Mesothelial cell of epicardium (in vitro differentiated cells): ENCODE measurements at places on chromosomes 1 and 21. TPM values are rescaled to one million over a fixed set of nuclear protein-coding genes. Genes with fewer than 3 reads are reported as not detected.

GRCh38 chr21:43362321-43362791, 64.6 kb downstream of the SIK1 start:
- peak; percentile 68 for DNase-seq

- DNase-seq, result no peak
These were observed 152.2 kb upstream of the C1orf105 start for GRCh38 chr1:172268237-172268636.

- DNase-seq, result no peak
These were observed 178.7 kb downstream of the DNM3 start for GRCh38 chr1:172019976-172020375.

The C1orf105 gene
- total RNA-seq, result 0.57 to 0.95 TPM in 2 of 3 replicates, not detected in the other

- DNase-seq, result no peak
These were observed 24.8 kb downstream of the GRIK3 start for GRCh38 chr1:37009521-37009920.

The RXFP4 gene
- not detected in 3 replicates for total RNA-seq

- DNase-seq, result no peak
These were observed 1.5 kb upstream of the TRIM62 start for GRCh38 chr1:33183306-33183705.

DNA sequence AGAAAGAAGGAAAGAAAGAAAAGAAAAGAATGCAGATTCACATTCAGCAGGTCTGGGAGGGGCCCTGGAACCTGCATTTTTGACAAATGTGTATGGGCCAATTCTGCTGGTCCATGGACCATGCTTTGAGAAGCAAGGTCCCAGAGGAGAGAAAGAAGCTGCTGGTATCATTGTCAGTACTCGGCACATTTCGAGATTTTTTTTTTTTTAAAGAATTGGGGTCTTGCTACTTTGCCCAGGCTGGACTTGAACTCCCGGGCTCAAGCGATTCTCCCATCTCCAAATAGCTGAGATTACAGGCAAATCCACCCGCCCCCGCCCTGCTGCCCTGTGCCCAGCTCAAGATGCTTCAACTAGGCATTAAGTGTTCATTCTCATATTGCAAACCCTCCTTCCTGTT, 13.6 kb upstream of the DISP3 start:
- no peak for DNase-seq

The AIM2 gene
- total RNA-seq, result 0.27 to 0.96 TPM (median 0.61 TPM) in 3 replicates

GRCh38 chr1:28470146-28470545, 35.7 kb upstream of the RCC1 start:
- no peak for DNase-seq

The KMO gene
- not detected in 3 replicates for total RNA-seq

DNA sequence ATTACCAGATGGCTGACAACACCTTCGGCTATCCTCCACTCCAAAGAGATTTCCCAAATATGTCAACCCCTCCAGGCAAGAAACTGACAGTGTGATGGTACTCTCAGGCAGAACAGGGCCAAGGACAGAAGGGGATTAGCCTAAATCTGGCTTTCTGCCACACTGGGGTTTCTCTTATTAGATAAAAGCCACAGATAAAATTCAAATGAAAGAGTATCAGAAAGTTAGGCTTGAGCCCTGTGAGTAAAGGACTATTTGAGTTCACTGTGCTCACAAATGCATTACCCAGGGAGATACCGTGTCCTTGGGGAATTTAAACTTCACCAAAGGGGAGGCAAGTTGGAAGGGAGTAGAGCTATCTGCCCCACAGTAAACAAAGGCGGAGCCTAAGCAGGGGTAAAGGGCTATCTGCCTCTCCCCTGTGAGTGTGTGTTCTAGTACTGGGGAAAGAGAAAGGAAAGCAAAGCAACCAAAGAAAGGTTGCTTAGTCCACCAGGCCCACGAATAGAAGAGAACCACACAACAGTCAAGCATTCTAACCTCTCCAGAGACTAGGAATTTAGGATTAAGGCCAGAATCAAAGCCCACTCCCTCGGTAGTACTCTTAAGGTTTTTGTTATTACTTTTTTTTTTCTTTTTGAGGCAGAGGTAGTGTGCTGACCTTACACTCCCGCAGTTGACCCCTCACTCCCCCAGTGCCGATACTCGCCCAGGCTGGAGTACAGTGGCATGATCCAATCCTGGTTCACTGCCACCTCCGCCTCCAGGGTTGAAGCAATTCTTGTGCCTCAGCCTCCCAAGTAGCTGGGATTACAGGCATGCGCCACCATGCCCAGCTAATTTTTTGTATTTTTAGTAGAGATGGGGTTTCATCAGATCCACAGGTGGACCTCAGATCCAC, 12.7 kb downstream of the TPM3 start:
- no peak for DNase-seq

GRCh38 chr1:243946946-243947345, 96.9 kb upstream of the AKT3 start:
- no peak for DNase-seq

DNA sequence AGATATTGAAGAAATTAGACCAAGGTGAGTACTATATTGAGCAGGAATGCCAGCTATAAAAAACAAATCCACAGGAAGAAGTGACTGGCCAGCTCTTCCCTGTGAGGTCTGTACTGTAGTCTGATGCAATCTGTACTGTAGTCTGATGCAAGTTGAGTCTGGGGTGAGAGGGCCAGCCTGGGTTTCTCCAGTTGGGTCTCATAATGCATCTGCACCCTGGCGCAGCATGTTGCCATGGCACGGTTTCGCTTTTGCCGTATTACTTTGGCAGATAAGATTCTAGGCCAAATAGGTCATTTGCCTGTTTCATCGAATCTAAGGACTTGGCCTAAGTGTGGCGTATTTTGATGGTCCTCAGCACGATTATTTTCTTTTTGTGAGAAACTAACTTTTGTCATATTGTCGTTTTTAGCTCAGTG, 24.4 kb upstream of the PGD start:
- no peak for DNase-seq

- no peak for DNase-seq
These were observed 2.8 kb upstream of the WASF2 start for GRCh38 chr1:27492796-27493195.

The RAB3B gene
- 3.8 to 4.0 TPM (median 3.9 TPM) in 3 replicates for total RNA-seq

The UTS2 gene
- not detected in 3 replicates for total RNA-seq

DNA sequence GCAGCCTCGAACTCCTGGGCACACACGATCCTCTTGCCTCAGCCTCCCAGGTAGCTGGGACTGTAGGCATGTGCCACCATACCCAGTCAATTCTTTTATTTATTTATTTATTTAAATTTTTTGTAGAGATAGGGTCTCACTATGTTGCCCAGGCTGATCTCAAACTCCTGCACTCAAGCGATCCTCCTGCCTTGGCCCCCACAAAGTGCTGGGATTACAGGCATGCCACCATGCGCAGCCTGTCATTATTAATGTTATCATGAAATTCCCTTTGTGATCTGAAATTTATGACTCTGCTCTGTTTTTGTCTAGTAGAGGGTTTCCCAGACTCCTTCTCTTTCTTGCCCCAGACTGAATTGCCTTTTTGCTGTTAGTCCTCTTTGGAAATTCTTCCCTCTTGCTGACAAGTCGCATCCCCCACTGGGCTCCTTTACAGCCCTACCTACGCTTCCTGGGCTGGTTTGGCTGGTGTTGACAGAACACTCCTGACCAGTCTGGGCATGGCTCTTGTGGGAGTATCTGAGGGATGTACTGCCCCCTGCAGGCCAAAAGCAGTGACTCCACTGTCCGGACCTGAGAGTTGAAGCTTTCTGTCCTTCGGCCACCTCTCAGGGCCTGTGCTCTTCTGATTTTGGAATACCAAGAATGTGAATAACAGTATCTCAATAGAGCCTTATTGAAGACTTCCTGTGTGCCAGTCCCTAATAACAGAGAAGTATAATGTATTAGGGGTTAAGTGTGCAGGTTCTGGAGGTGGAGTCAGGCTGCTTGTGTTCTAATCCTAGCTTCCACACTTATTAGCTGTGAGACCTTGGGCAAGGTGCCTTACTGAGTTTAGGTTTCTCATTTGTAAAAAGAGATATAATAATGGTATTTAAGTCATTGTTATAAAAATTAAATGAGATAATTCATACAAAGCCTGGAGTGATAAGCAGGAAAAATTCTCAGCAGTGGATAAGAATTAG, 28.2 kb downstream of the TCEANC2 start:
- DNase-seq, result peak; percentile 46

GRCh38 chr21:42352441-42353095, 1.8 kb upstream of the TFF2 start:
- no peak for DNase-seq

- no peak for DNase-seq
These were observed 97.6 kb downstream of the APP start for GRCh38 chr21:26072666-26073615.

The CYP4X1 gene
- total RNA-seq, result 0.36 to 0.94 TPM (median 0.62 TPM) in 3 replicates
